ENCODE measurements at places on chromosomes 2 and 18. TPM values are rescaled to one million over a fixed set of nuclear protein-coding genes. Genes with fewer than 3 reads are reported as not detected.

The FAM110C gene
- 14.0 TPM for total RNA-seq

The CCL20 gene
- not detected for total RNA-seq

The NABP1 gene
- 33.6 TPM for total RNA-seq

DNA sequence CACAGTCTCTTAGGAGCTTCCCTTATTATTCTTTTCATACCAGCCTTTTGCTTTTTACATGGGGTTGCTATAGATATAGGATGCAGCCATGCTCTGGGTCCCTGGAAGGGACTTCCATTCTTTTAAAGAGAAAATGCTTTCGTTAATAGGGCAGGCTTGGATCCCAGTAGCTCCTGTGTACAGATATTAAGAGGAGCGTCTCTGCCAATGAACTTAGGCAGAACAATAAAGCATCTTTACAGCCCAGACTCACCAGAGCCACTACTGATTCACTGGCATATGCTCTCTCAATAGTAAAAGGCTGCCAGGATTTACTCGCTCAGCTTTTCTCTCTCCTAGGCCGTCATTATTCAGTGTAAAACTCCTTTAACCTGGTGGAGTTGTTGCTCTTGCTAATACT is 1385.4 kb upstream of the PIK3C3 start:
- no peak for DNase-seq
- H3K4me3 ChIP-seq, result no peak overlapping the region
- no peaks in the 10 kb centered on the region for H3K36me3 ChIP-seq
- H3K4me1 ChIP-seq, result no peaks in the 10 kb centered on the region
- no peaks in the 10 kb centered on the region for H3K27me3 ChIP-seq
